ENCODE measurements at places on chromosomes 6 and 20.
A peak's percentile ranks its signal among the peaks of the same experiment; 100 is the strongest.

DNA sequence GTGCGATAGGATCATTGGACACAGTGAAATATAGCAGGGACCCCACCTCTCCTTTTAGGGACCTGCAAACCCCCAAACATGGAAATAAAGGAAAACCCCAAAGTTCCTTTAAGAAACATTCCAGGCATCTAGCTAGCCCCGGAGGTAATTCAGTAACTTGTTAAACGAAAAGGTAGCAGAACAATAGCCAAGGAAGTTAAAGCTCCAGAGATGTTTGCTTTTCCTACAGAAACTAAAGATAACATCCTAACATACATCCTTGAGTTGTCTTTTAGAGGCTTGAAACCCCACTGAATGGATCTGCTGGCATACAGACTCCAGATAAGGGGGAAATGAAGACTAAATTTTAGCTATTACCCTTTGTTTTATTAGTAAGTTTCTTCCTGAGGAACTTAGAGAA lies 51.0 kb downstream of the FAM184A start:
- DNase-seq, result no peak

GRCh38 chr6:52286798-52287432 lies 2.4 kb upstream of the MCM3 start:
- peak; percentile 72 for DNase-seq

- no peak for DNase-seq
Observed at GRCh38 chr6:79031821-79032590, 46.0 kb downstream of the PHIP start.

DNA sequence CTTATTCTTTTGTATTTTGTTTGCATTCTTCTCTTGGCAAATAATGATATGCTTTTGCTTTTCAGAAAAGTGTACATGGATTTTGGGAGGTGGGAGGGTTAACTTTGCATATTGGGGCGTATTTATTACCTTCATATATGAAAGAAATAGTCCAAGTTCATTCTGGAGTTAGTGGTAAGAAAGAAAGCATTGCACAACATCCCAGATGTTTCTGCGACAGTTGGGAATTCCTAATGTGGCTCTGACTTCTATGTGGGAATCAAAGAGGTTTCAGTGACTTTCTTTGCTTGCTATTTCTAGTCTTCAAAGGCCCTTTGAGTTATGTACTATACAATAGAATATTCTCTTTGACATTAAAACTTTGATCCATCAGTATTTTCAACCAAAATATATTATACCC lies 78.1 kb downstream of the MMUT start:
- no peak for DNase-seq

DNA sequence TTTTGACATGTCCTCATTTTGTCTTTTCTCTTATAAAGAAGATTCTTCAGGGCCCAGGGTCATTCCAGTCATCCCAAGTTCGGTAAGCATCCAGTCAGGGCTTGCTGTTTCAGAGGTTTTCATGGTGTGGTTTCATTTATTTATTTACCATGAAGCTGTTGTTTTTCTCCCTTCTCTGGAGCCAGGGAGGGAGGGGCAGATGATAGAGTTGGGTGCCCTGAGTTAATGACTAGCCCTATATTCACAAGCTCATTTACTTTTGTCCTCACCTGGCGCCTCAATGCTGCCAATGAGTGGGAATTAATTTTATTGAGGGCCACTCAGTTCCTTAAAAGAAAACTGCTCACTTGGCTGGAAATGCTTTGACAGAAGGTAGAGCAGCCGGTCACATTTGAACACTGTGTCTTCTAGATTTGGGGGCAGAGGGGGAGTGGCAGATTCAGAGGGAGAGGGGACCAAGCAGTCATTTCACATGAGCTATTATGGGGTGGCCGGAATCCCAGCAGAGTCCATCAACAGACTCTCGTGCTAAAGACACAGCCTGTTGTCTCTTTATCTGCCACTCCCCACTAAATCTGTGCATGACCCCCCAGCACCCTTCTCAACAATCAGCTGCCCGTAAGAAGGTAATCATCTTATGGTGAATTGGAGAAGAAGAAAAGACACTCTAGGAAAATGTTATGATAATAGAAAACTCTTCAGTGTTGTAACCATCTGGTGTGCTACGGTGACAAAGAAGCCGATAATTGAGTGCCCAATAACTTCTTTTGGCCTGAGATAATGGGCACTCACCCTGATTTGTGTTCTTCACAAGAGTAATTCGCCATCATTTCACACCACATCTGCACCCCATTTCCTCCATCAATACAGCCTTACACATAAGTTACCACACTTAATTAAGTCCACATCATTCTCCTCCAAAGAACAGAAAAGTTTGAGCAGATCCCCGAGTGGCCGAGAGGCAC lies 573.5 kb upstream of the JAG1 start:
- DNase-seq, result no peak

GRCh38 chr6:66655420-66655819 lies 948.4 kb upstream of the EYS start:
- no peak for DNase-seq

GRCh38 chr6:139943391-139943790 lies 568.9 kb upstream of the CITED2 start:
- no peak for DNase-seq

DNA sequence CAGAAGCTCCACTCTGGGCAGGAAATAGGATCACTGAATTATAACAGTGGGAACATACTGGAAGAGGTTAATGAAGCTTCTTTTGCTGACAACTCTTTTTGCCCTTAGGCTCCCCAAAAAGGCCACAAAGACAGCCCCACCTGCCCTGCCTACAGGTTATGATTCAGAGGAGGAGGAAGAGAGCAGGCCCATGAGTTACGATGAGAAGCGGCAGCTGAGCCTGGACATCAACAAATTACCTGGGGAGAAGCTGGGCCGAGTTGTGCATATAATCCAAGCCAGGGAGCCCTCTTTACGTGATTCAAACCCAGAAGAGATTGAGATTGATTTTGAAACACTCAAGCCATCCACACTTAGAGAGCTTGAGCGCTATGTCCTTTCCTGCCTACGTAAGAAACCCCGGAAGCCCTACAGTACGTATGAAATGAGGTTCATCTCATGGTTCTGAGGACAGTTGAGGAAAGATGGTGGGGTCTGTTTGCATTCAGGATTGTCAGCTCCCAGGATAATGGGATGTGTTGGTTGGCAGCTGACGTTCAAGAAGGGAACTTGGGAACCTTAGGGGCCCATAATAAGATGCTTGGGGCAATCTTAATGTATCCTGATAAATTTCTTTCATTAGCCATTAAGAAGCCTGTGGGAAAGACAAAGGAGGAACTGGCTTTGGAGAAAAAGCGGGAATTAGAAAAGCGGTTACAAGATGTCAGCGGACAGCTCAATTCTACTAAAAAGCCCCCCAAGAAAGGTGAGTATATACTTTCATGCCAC lies 11.5 kb downstream of the BRD2 start:
- no peak for DNase-seq

DNA sequence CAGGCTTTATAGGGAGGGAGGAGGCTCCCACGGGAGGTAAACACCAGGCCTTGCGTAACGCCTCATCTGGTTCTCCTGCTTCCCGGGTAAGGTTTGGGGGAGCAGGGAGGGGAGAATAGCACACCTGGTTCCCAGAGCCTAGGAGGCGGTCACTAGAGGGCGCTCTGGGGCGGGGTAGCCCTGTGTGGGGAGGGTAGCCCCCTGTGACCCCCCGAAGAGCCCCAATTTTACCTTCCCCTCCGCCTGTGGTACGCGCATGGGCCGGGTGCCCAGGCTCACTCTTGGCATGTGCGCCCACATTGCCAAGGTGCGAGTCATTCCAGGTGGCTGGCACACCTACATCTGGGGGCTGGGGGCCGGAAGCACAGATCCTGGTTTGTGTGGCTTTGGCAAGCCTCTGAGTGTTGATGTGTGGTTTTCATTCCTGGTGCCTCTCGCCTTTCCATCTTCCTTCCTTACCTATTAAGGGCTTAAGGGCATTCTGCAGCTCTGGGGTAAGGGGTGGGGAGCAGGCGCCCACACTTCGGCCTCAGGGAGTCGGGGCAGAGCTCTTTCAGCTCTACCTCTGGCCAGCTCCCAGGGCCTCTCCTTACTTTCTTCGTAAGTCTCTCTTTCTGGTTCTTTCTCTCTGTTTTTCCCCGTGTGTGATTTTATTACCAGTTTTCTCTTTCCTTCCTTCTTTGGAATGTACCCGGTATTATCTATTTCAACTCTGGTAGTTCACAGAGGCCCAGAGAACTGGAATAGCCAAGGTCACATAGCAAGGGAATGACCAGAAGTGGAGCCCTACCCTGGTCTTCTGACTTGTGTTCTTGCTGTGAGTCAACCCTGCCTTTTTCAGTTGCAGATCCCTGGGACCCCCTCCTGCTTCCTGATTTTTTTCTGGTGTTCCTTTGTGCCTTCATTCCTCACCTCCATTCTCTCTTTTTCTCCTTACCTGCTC lies 492 bp upstream of the RNF39 start:
- peak; percentile 21 for DNase-seq

DNA sequence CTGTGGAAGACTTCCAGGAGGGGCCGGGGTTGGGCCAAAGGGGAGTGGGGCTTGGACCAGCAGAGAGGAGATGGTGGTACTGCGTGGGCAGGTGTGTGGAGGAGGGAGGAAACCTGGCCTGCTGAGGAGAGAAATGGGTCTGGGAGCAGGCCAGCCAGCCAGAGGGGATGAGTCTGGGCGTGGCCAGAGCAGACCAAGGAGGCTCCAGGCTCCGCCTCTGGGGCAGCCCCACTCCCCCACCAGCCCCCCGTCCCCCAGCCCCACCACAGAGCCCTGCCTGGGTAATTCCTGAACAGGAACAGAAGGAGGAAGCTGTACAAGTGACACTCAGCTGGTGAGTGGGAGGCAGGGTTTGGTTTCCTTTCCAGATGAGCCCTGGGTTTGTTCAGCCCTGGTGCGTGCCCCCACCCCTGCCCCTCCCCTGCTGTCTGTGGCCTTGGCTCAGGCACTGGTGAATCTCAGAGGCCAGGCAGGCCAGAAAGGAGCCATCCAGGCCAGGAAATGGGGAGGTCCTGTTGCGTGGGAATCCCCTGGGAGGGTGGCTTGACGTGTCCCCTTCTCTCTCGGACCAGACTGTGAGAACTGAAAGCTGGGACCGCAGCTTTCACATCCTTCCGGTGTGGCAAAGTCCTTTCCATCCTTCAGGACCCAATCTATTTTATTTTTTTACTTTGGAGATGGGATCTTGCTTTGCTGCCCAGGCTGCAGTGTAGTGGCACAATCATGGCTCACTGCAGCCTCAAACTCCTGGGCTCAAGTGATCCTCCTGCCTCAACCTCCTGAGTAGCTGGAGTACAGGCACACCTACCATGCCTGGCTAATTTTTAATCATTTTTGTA lies 9.4 kb upstream of the SRC start:
- DNase-seq, result no peak

DNA sequence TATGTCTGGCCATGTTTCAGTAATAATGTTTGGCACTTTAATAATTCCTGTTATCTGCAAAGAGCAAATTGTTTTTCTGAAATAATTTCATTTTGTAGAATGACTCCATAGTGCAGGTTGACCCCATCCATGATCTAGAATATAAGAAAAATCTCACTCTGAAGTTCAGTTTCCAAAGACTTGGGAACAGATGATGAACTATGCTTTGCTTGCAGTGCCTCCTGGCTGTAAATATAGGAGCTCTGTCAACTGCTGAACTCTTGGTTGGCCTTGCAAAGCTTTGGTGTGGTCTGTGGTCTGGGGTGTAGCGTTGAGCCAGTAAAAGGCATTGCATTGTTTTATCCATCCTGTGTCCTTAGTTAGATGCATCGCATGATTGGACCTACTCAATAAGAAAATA lies 104.0 kb downstream of the PLCB4 start:
- no peak for DNase-seq

DNA sequence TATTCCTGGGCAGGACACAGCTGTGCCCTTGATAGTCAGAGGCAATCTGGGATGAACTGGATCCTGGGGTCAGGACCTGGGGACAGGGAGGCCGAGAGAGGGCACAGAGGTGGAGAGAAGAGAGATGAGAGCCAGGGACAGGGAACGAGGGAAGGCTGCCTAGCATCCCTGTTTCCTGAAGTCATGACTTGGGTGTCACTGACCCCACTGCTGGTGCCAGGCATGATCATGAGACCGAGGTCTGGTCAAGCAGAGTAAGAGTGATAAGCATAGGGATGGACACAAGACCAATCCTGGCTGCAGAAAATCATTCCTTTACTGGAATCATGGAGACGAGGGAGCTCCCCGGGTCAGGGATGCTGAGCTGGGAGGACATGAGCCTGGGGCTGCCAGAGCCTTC lies 36.1 kb downstream of the FAM110A start:
- DNase-seq, result no peak

GRCh38 chr20:31602779-31603441 lies 2.2 kb upstream of the ID1 start:
- DNase-seq, result no peak

- no peak for DNase-seq
Observed at GRCh38 chr6:150975136-150975535, 109.6 kb downstream of the MTHFD1L start.

DNA sequence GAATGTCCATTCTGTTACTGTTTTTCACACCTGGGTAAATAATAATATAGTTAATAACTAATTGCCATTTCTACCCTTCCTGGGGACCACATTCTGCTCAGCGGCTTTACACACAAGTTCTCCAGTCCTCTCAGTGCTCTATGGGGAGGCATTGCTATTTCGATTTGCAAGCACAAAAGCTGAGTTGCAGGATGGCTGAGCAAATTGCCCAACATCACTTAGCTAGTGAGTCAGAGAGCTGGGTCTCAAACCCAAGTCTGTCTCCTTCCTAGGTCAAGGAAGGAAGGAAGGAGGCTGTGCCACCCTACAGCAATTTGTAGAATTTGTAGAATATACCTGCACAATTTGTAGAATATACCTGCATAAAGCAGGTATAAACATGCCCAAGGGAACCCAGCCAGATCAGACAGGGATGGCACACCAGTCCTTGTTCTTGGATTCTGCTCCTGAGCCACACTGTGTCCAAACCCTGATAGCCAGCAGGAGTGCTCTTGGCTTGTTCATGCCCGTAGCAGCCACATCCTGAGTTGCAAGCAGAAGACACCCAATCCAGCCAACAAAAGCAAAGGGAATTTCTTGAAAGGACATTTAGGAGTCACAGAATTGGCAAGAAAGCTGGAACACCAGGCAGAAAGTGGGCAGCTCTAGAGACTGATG lies 56.9 kb downstream of the LY86 start:
- no peak for DNase-seq

DNA sequence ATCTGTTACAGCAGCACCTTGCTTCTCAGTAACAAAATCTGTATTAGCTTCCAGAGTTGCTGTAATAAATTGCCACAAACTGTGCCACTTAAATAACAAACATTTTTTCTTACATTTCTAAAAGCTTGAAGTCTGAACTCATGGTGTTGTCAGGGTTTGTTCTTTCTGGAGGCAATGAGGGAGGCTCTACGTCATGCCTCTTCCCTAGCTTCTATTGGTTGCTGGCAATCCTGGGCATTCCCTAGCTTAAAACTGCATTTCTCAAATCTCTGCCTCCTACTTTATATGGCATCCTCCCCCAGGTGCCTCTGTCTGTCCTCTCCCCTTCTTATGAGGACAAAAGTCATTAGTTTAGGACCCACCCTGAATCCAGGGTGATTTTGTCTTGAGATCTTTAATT lies 41.6 kb upstream of the TMEM244 start:
- DNase-seq, result no peak

GRCh38 chr6:140181876-140182275 lies 807.4 kb upstream of the CITED2 start:
- no peak for DNase-seq

GRCh38 chr6:13465734-13466133 lies 21.7 kb downstream of the GFOD1 start:
- no peak for DNase-seq
